Activated effector memory CD4-positive, alpha-beta T cell treated with anti-CD3 and anti-CD28 coated beads, Interleukin-2, amount 50 U/mL, for 16 hours (primary cell): ENCODE measurements at places on chromosomes 13 and 19.
A peak's percentile ranks its signal among the peaks of the same experiment; 100 is the strongest.

DNA sequence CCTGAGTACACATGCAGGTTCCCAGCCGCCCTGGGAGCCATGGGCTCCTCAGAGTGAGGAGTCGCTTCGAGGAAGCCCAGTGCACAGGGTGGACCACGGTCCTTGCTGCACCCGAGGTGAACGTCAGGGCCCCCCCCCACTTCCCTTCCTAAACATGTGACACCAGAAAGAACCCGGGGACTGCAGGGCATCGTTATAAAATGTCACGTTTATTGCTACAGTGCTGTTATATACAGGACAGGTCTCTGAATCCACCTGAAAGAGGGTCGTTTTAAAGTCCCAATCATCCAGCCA lies 3.8 kb upstream of the UQCR11 start:
- peak; percentile 69 for DNase-seq

DNA sequence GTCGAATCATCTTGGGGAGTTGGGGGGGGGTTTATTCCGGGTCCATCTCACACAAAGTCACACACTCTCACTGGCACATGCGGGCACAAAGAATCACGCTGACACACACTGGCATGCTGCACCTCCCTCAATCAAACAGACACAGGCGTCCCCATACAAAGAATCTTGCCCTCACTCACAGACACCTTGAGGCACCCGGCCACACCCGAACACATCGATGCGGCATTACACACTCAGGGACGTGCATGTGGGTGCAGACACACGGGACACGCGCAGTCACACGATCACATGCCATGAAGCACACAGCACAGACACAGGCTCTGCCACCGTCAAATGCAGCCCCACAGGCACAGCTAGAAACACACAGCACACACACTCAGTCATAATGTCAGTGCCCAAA lies 7.8 kb downstream of the NFIX start:
- no peak for DNase-seq

GRCh38 chr13:105247830-105248229 lies 1287.6 kb downstream of the EFNB2 start:
- DNase-seq = no peak

- no peak for DNase-seq
These were observed 60.2 kb downstream of the ITGBL1 start for GRCh38 chr13:101512650-101513049.

DNA sequence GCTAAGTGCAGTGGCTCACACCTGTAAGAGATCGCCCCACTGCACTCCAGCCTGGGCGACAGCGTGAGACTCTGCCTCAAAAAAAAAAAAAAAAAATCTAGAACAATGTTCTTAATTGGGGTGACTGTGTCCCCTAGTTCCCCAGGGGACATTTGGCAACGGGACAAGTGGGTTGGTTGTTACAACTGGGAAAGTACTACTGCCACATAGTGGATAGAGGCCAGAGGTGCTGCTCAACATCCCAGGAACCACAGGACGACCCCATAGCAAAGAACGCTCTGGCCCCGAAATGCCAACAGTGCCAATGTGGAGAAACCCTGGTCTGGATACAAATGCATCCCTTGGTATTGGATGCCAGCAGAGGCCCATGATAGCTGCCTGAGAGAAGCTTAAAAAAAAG lies 11.8 kb downstream of the NLRP12 start:
- no peak for DNase-seq

DNA sequence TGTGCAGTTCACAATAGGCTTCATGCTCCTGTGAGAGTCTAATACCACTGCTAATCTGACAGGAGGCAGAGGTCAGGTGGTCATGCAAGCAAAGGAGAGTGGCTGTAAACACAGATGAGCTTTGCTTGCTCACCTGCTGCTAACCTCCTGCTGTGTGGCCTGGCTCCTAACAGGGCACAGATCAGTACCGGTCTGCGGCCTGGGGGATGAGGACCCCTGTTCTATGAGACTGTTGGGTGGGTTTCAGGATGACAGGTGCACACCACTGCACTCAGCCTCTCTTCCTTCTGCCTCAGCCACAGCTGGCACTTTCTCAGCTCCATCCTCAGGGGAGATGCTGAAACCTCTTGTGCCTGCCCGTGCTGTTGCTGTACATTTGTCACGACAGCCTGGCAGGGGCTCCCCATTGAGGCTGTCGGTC lies 9.7 kb downstream of the CLEC4G start:
- DNase-seq = no peak

- DNase-seq = no peak
These were observed 4.8 kb downstream of the TPT1 start for GRCh38 chr13:45336025-45336800.

DNA sequence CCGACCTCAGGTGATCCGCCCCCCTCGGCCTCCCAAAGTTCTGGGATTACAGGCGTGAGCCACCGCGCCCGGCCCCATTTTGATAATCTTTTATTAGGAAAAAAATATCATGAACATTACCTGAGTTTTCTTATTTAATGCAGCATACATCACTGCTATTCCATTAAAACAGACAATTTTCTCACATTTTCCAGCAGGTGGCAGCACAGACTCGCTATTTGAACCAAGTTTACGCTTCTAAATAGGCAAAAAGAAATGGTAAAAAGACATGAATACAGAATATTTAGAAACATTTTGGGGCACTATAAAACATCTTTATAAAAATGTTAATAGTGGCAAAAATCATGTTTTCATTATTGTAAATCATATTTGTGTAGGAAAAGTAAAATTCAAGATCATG lies 903.1 kb downstream of the SLITRK6 start:
- DNase-seq = no peak

- no peak for DNase-seq
These were observed 122.9 kb downstream of the URI1 start for GRCh38 chr19:30064771-30065494.

GRCh38 chr13:48234566-48235340 lies 1.7 kb downstream of the ITM2B start:
- DNase-seq = no peak

DNA sequence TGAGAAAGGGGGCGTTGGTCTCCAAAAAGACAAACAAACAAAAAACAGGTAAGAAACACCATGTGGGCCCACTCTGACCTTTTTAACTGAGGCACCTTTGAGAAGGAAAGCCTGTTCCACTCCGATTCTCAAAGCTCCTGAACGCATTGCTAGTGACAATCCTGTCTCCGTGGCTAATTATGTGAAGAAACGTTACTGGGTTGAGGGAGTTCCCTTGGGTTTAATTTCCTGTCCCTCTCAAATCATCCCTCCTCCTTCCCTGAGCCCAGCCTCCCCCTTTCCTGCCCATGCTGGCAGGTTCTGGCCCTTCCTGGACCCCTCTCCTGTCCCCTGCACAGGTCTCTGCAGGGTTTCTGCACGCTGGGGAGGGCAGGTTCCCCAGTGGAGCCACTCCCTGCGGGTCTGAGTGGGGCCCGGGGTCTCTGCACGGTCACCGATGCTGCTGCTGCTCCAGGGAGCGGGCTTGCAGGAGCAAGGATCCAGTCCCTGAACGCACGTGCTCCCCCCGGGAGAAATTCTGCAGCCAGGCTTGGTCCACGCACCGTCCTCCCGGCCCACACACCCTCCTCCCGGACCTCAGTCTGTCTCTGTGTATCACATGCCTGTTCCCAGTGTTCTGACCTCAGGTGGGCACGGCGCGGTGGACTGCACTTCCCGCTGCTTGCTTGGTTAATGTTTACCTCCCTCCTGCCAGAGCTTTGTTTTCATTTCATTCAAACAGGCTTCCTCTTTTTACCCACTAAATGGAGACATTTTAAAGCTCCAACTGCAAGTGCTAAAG lies 76.4 kb upstream of the MCF2L start:
- DNase-seq = no peak

DNA sequence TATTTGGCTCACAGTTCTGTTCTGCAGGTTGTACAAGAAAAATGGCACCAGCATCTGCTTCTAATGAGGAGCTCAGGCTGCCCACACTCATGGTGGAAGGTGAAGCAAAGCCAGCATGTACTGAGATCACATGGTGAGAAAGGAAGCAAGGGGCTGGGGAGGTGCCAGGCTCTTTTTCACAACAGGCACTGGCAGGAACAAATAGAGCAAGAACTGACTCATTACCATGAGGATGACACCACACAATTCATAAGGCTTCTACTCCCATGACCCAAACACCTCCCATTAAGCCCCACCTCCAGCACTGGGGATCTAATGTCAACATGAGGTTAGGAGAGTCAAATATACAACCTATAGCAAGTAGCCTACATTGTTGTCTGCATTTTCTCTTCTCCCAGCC lies 522.6 kb downstream of the RFC3 start:
- DNase-seq = no peak

DNA sequence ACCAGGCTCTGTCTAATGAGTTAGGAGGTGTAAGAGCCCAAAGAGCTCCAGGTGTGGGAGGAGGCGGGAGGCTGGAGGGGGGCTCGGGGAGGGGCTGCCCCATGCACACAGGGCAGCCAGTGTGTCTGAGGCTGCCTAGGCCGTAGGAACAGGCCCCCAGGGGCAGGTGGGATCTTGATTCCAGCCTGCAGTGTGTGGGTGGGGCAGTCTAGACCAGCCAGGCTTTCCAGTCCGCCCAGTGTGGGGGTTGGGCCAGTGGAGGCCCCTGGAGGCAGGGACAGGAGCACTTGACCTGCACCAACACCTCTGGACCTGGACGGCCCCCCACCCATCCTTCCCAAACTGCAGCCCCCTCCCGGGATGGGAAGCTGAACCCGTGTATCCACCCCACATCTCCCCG lies 5.4 kb upstream of the CAMSAP3 start:
- DNase-seq = no peak

DNA sequence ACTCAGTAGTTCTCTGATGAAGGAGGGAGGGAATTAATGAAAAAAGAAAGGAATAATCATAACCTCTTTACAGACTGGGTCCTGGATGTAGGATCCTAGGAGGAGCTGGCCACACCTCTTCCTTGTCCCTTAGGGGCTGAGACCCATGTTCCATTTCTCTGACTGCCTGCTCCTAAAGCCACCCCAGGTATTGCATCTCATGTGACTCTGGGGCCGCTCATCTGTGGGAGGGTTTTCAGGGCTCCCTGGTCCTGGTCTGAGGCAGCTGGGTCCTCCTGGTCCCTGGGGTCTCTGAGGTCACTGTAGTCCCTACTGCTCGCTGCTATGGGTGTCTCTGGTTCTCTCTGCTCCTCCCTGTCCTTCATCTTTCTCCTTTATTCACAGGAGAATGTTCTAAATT lies 2.9 kb downstream of the CEACAM21 start:
- no peak for DNase-seq

GRCh38 chr13:43766725-43767124 lies 20.0 kb downstream of the ENOX1 start:
- DNase-seq = no peak

- no peak for DNase-seq
These were observed 363 bp upstream of the ZNF763 start for GRCh38 chr19:11964496-11964857.

- DNase-seq = no peak
These were observed 888.9 kb downstream of the SLITRK1 start for GRCh38 chr13:82993417-82993816.

DNA sequence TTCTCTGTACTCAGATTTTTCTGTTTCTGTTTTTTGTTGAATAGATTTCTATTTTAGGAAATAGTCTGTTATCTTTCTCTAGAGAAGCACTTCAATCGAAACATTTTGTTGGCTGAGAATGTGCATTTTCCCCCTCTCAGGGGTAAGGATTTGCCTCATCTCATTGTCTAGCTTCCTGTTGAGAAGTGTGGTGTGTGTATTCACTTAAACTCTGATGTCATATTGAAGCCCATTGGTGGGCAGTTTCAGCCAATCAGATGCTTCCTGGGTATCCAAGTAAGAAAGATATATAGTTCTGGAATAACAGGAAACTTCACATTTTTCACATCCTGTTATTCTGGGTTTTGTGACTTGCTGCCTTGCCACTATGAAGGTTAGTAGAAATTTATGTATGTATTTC lies 87.6 kb downstream of the ARHGEF7 start:
- DNase-seq = no peak

DNA sequence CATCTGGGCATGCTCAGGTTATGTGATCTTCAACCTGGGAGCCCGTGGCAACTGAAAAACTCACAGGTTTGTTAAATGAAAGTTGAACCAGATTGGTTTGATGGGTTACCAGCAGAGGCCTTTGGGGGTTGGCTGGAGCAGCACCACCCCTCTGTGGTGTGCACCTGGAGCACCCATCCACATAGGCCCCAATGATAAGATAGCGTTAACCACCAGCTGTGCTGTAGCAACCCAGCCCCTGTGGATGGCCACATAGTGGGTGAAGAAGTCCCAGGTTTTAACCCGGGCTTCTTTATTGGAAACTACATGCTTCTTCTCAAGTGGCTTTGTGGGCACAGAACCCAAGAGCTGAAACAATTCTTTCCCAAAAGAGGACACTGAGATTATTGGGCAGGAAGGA lies 22.6 kb upstream of the MTIF3 start:
- no peak for DNase-seq

DNA sequence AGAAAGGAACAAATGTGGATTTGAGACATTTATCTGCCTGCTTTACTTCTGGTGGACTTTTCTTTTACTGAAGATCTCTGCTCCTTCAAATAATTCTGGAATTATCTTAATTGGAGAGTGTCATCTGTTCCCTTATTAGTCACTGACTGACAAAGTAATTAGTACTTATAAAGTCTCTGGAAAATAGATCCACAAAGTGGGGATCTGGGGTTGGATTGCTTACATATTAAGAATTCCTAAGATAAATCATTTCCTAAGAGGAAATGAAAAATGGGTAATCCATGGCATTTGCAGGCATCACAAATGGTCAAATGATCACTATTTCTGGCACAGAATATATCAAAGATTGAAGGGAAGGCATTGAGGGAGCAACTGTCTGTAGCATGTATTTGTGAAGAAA lies 137.4 kb upstream of the SLITRK5 start:
- DNase-seq = no peak

DNA sequence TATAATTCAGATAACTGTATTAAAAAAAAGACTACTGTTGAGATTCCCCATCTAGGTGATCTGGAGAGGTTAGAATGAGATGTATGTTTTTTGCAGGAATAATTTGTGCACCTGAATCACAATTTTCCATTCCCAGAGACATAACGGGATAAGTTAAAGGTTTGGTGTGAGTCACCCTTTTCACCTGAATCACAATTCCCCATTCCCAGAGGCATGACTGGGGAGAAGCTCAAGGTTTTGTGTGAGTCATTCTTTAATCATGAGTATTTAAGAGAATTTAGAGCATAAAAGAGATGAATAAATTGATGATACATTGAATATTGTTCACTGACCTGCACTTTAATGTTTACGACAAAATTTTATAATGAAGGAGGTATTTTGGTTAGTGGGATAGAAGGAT lies 9.0 kb downstream of the OR7A5 start:
- no peak for DNase-seq

DNA sequence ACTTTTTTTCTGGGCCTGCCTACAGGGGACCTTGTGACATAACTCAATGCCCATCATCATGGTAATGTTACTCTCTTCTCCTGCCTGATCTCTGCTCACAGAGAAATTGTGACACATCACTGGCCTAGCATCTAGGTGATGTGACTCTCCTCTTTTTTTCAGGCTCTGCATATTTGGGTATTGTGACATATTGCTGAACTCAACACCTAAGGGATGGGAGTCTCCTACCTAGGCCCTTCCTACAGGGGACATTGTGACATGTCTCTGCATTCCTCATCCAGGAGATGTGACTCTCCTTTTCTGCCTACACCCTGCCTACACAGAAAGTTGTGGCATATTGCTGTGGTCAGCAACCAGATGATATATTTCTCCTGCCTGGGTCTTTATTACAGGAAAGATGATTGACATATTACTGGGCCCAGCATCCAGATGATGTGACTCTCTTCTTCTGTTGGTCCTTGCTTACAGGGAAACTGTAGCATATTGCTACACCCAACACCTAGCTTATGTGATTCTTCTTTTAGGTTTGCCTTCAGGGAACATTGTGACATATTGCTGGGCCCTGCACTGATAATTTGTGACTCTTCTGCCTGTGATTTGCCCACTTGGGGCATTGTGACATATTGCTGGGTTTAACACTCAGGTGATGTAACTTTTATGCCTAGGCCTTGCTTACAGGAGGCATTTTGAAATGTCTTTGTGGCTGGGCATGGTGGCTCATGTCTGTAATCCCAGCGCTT lies 21.0 kb upstream of the ZNF254 start:
- DNase-seq = no peak
